ENCODE measurements at places on chromosomes 1 and 21.

DNA sequence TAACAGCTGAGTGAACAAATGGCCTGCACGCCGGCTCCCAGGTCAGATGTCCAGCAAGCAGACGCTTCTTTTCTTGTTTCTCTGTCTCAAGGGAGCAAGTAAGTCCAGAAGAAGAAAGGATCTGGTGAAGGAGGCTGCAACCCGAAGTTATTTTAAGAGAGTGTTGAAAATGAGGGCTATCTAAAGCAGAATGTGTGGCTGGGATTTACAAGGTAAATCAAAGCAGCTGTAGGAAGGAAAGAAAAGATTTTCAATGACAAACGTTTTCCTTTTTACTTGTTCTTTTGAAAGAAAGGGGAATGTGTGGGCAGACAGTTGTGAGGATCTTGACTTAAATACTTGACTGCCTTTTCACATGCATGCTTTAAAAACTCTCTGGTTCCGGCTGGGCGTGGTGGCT, 311.5 kb downstream of the KIF26B start:
- DNase-seq = no peak

- no peak for DNase-seq
Observed at GRCh38 chr1:189669846-189670245, 807.8 kb downstream of the BRINP3 start.

DNA sequence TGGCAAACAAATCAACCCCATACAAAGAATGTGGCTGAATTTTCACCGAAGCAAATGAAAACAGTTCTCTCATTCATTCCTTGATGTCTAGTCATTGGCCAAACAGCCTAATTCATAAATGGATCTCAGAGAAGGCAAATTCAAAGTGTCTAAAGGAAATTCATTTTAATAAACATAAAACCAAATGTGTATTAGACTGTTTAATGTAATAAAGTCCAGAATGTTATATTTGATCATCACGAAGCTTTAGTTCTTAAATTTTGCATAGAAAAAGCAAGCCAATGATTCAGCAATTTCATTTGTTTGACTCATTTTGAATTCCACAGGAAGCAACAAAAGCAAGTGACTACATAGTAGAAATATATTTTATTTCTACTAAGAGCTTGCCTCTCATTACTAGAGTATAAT, 379.2 kb upstream of the ADAMTS5 start:
- no peak for DNase-seq

GRCh38 chr21:18273400-18273799, 28.8 kb downstream of the CHODL start:
- no peak for DNase-seq

DNA sequence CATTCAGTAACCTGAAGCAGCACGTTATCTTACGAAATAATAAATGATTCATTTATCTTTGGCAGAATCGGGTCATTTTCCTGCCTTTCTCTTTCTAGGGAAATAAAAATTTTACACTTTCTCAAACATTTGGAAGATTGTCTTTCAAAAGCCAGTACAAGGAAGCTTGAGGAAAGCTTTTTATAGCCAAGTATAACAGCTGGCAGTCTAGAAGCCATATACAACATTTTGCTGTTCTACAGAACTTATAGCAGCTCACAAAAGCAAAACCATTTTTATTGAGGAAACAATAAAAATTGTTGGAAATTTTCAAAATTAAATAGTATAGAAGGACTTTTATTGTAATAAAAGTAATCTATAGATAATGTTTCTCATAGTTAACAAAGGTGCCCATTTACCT, 448.6 kb downstream of the SMYD3 start:
- DNase-seq = no peak

GRCh38 chr1:66156144-66156543, 363.4 kb downstream of the PDE4B start:
- DNase-seq = no peak

DNA sequence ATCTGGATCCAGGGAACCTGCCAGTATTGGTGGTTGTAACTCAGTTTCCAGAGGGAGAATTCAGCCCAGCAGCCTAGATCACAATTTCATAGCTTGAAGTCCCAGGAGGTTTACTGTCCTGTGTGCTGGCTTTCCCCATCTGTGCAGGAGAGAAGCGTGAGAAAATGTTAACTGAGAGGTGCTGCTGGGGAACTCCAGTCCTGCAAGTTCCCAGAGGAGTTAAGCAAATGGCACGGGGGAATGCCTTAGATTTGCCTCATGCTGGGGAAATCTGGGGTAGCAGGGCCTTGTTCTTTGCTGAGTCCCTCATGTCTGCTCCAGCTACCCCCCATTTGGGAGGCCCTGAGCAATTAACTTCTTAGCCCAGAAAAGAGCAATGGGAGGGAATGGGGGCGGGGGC, 25.1 kb upstream of the SLAMF6 start:
- no peak for DNase-seq

- DNase-seq = no peak
Observed at GRCh38 chr1:43576521-43576920, 45.8 kb downstream of the PTPRF start.

Measured in T-helper 22 cell (primary cell).